SJSA1 (cell line): ENCODE measurements at places on chromosomes 1 and 21.

DNA sequence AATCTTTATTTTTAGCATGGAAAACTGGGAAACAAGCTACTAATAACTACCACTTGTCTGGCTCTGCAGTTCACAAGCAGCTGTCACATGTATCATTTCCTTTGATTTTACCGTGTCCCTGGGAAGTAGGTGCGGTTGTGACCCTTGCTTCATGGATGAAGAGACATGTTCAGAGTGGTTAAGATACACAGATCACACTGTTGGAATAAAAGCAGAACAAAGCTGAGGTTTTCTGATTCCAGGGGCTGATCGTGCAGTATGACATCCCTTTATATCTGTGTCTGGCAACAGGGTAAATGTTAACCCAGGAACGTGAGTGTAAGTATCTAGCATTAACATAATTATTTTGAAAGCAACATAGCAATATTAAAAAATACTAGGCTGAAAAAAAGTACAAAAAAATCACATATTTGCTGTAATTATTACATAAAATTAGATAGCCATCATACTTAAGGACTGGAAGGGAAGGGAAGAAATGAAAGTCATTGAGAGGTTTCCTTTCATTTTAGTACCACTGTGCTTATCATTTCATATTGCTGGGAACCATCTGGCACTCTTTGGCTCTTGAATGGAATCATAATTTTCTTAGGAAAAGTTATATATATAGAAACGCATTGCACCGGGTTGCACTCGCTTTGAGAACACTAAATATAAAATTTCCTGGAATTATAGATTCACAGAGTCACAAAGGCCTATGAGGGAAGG lies 62.8 kb upstream of the PAXBP1 start:
- no peak for DNase-seq

- peak; percentile 70 for DNase-seq
Observed at GRCh38 chr1:157992031-157992832, 1.2 kb upstream of the KIRREL1 start.

GRCh38 chr1:29470788-29471119 lies 234.4 kb downstream of the PTPRU start:
- DNase-seq = no peak

DNA sequence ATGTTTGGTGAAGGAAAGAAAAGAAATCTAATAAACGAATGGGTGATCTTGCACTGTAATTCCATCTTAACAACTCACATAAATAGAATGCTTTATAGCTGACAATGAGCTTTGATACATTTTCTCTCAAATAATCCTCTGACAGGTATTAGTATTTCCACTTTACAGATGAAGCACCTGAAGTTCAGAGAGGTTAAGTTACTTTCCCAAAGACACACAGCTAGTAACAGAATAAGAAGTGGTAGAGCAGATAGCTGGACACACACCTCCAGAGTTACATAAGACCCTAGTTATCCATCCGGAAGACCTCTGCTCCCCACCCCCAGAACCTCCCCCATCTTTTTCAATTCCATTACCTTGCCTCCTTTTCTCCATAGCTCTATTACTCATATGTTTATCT lies 213.3 kb upstream of the ZC3H12A start:
- DNase-seq = no peak

GRCh38 chr1:93352376-93352775 lies 6.7 kb downstream of the DR1 start:
- no peak for DNase-seq

DNA sequence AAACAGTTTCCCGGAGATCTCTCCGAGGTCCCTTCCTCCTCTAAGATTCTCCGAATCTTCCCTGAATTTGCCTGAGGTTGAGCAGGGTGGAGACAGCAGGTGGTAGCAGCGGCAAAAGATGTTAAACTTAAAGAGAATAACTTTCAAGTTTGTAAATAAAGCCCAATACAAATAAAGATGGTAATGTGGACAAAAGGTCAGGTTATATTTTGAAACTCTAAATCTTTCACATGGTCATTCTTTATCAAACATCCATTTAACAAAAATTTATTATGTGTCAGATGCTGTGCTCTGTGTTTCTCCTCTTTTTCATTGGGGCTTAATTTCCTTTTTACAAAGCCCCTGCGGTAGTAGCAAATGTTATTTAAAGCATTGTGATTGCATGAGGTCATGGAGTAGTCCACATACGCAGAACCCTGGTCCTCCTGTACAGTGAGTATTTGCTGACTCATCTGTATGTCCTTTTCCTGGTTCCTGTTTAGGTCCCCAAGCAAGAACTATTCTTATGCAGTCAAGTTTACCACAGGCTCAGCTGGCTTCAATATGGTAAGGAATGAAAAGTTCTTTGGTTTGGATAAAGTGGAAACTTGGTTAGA lies 119.2 kb downstream of the ITSN1 start:
- DNase-seq = peak; percentile 81

DNA sequence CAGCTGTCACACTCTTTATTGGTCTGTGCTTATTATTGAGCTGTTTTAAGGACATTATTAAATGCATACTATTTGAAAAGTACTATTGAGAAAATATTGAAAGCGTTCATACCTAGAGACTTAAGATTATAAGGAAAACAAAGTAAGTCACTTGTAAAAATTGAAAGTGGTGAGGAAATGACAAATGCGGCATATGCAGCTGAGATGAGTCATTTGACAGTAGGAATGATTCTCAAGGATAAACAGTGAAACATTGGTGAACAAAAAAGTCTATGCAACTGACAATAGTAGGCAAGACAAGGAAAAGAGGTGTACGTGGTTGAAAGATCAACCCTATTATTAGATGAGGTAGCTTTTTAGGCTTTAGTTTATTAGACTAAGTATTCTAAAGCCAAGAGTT lies 82.6 kb upstream of the MAP10 start:
- peak; percentile 6 for DNase-seq

- DNase-seq = no peak
Observed at GRCh38 chr1:101128211-101128727, 102.7 kb upstream of the DPH5 start.

- DNase-seq = no peak
Observed at GRCh38 chr1:206579747-206580437, 32.4 kb downstream of the EIF2D start.

DNA sequence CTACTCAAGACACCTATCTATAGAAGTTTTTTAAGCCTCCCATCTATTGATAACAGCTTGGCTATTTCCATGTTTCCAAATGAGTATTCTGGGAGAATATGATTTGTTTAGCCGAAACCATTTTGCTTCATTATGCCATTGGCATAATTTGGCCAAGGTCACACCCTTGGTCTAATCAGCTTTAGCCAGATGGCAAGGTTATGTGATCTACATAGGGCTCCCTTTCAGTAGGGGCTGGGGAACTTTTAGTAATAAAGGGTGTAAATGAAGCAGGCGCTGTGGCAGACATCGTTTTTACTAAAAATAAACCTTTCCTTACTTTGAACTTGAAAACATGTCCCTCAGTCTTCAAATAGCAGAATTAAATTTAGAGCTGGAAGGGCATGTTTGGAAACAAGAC lies 3.0 kb upstream of the PDC start:
- no peak for DNase-seq

- no peak for DNase-seq
Observed at GRCh38 chr1:224175617-224176016, 7.4 kb upstream of the DEGS1 start.

DNA sequence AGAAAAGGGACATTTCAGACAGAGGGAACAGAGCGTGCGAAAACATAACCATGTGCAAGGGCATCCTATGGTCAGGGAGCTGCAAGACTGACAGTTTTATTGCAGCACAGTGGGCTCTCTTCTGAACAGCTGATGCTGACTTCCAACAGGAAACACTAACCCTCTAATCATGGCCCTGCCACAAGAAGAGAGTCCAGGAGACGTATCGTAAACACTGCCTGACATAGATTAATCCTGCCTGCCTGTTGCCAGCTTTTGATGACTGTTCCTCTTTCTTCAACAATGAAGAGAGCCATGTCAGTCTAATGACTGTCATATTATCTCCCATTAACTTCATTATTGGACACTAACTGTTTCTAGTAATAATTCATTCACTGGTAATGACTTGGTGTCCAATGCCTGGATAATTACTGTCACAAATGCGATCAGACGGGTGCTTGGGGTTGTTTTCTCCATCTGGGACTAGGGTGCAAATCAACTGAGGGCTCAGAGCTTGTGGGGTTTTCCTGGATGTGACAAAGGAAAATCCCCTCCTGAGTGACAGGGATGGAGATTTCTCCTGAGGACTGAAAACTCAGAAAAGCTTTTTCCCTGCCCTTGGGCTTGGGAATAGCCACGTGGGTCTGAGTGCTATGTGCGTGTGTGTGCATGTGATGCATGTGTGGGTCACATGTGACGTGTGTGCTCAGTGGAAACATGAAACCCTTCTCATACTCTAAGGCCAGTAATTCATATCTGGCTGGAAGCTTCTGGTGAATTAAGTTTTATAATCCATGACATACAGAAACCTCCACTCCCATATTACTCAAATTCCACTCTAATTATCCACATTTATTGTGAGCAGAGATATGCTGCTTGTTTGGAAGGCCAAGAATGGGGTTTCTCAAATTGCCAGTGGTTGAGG lies 144.0 kb upstream of the PLXNA2 start:
- no peak for DNase-seq

GRCh38 chr21:14550135-14550534 lies 4.0 kb upstream of the SAMSN1 start:
- DNase-seq = no peak

DNA sequence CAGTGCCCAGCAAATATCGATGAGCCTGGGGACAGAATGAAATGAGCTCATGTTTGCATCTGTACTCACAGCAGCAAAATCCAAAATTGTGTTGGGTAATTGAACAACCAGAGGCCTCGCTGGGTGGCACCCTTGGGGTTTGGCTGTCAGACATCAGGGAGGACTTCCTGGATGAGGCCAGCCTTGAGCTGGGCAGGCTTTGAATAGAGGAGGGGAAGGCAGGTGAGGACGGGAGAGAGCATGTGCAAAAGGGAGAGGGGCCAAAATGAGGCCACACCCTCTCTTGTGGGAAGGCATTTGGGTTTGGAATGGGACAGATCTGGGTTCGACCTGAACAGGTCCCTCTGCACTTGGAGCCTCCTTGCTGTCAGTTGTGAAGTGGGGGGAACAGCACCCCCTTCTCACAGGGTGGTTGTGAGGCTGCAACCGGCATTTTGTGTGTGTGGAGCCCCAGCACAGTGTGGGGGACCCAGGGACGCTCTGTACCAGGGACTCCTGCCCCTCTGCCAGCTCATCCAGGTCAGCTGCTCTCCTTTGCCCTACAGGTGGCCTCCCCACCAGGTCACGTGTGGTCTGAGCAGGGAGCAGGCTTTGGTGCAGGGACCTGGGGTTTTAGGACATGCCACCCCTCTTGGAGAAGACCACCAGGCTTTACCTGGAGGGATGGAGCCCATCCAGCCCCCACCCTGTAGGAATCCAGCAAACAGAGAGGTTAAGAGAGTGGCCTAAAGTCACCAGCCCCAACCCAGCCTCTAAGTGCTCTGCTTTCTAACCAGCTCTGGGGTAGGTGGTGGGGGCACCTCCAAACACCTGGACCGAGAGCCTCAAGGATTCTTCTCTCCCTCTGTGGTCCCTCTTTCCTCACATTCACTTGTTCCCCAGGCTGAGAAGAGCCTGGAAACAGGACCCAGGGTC lies 521.8 kb downstream of the PTPRU start:
- no peak for DNase-seq

DNA sequence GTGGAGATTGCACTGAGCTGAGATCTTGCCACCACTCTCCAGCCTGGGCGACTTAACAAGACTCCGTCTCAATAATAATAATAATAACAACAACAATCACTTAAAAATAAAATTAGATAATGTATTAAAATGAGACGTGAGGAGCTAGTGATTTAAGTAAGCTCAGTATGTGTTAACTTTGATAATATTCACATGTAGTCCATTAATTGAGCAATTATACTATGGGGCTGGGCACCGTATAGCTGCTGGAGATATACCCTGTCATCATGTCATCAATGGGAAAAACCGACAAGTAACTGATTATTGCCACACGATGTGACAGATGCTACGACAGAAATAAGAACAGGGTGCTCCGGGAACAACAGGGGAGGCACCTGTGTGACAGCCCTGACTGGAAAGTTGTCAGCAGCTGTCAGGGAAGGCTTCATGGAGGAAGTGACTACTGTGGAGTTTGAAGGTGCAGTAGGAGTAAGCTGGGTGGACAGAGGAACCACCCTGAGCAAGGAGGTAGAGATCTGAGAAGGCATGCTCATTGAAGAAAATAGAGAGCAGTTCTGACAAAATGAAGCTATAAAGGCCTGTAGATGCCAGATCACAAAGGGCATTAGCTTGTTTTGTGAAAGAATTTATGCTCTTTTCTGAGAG lies 924 bp upstream of the CAMSAP2 start:
- no peak for DNase-seq

- DNase-seq = no peak
Observed at GRCh38 chr1:45669859-45670655, 16.3 kb downstream of the GPBP1L1 start.

DNA sequence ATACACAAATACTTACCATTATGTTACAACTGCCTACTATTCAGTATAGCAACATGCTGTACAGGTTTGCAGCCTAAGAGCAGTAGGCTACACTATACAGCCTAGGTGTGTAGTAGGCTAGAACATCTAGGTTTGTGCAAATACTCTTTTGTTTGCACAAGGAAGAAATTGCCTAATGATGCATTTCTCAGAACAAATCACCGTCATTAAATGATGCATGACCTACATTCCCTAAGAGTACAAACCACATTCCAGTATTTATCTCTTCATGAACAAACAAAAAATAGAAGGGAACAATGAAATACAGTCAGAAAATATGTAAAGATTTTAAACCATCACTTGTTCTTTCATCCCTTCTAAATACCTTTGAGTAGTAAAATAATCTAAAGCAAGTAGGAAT lies 109.7 kb upstream of the HP1BP3 start:
- peak; percentile 16 for DNase-seq

DNA sequence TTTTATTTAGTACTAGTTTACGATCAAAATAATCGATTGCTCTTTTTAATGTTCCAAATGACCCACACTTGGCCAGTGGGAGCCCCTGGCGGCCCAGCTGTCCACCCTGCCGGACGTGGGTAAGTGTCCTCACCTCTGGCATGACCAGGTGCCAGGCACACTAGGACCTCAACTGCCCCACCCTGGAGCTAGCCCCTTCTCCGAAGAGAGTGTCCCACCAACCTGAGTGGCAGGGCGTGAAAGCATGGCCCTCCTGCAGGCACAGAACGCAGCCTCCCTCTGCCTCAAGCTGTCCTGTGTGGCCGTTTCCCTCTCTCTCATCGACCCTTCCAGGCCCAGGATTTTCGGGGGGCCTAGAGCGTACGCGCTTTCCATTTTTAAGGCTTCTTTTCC lies 32.9 kb upstream of the AGPAT3 start:
- DNase-seq = no peak

GRCh38 chr1:95067062-95067461 lies 5.7 kb downstream of the ALG14 start:
- DNase-seq = no peak

DNA sequence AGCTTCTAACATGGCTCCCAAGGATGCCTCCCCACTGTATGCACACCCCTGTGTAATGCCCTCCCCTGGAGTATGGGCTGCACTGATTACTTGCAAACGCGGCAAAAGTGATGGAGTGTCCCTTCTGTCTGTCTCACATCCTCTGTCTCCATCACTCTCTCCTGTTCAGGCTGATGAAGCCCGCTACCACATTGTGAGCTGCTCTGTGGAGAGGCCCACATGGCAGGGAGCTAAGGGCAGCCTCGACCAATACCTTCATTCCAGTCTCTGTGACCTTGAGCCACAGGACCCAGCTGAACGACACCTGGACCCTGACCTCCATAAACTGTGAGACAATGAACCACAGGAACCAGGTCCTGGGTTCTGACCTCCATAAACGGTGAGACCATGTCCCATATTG lies 154.1 kb upstream of the ETV3 start:
- no peak for DNase-seq
